ENCODE measurements at places on chromosomes 1 and 21.
A peak's percentile ranks its signal among the peaks of the same experiment; 100 is the strongest.

DNA sequence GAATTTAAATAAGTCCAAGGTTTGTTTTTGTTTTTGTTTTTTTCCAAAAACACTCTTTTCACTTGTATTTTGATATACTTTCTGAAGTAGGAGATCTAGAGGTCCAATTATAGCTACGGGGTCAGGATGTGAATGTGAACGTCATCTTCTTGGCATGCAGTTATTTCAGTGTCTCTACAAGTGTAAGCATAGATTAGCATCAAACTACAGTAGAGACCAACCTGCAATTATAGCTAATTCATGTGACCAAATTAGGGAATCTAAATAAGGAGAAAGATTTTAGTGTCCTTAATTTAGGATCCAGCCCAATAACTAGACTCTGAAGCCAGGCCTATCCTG is 107.3 kb upstream of the PALMD start:
- no peak for DNase-seq

- DNase-seq = no peak
Measured at GRCh38 chr1:78676993-78677392, 27.4 kb downstream of the IFI44 start.

DNA sequence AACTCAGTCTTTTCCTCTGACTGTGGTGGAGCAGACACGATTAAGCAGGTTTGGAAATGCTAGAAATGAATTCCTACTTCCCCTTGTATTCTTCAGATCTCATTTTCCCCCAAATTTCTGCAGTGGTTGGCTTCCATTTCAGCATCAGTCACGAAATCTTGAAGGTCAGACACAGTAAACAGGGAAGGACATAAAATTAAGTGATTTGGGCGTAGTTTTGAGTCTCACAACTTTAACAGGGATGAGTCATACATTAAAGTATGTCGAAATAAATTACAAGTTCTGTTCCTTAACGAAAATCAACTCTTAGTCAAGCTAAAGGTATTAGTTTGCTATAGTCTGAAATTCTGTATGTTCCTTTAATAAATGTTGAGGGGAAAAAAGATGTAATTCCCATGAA is 61.1 kb downstream of the HNRNPR start:
- no peak for DNase-seq

- peak; percentile 5 for DNase-seq
Measured at GRCh38 chr1:165592945-165593823, 37.9 kb upstream of the MGST3 start.

- DNase-seq = no peak
Measured at GRCh38 chr1:216905137-216905536, 181.9 kb upstream of the ESRRG start.

GRCh38 chr1:32695098-32695904 is 7.3 kb downstream of the SYNC start:
- DNase-seq = no peak

DNA sequence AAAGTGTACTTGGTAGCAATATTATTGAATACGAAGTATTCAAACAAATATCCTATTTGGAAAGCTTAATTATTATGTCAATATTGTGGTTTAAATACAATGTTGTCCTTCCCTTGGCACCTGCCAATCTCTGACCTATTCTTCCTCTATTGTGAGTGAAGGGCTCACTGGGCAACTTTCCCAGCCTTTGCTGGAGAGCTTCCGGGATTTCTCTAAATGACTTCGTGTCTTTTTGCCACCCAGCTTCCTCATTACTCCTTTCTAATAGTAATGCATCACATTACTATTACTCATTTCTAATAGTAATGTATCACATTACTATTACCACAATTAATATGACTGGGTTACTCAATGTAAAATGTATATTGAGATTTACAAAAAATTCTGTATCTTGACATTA is 880.6 kb downstream of the BRINP3 start:
- no peak for DNase-seq

DNA sequence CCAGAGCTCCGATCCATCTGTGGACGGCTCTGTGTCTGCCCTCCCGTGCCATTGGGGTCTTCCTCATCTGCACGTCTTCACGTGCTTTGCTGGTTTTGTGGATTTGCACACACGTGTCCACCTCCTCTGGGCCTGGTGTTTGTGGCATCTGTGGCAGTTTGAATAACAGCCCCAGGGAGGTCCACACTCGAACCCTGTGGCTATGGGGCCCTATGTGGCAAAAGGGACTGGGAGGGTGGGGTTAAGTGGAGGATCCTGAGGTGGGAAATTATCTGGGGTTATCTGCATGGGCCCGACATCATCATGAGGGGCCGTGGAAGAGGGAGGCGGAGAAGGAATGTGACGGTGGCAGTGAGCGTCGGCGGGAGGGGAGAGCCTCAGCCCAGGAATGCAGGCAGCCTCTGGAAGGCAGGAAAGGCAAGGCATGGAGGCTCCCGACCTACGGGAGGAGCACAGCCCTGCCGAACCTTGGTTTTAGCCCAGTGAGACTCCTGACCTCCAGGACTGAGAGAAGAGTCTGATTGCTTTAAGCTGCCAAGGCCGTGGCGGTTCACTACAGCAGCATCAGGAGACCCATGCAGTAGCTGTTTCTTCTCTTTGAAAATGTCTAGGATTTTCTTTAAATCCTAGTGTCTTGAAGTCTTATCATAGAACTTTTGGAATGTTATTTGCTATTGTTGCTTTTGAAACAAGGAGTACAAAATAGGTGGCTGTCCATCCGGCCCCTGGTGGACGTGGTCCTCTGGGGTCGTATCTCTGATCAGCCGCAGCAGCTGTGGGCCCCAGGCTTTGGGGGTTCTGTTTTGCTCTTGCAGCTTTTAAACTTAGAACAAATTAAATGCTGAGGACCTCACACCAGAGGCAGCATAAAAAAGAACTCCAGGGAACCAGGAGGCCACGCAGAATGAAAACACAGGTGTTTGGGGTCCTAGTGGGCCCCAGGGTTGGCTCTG is 40.0 kb upstream of the LRRC3 start:
- DNase-seq = no peak
